ENCODE measurements at places on chromosomes 2 and 18.

DNA sequence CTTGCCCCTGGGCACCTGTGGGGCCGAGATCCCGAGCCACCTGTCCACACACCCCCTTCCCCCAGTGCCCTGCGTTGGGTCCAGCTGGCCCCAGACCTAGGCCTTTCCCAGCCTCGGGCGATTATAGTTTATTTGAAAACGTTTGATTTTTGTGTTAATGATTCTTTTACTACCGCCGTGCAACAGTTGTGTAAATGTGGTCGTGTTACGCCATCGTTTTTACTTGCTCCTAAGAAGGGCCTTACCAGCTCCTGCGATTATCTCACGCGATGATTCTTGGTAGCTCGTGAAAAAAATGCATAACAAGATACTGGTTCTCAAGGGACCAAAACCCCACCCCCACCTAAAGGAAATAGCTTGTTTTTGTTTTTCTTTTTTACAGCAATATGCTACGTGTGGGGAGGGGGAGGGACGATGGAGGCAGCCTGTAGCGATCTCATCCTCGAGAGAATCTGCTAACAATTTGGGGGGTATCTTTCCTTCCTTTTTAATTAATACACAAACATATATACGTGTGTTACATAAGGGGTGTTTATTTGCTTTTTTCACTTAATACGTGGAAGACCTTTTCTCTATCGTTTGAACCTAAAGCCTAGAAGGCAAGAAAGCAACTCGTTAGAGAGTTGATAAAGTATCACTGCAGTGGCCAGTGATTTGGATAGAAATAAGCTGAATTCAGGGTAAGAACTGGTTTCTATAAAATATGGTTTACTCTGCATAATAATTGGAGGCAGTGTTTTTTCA, 1.0 kb downstream of the ZDBF2 start:
- DNase-seq, result peak; percentile 47

DNA sequence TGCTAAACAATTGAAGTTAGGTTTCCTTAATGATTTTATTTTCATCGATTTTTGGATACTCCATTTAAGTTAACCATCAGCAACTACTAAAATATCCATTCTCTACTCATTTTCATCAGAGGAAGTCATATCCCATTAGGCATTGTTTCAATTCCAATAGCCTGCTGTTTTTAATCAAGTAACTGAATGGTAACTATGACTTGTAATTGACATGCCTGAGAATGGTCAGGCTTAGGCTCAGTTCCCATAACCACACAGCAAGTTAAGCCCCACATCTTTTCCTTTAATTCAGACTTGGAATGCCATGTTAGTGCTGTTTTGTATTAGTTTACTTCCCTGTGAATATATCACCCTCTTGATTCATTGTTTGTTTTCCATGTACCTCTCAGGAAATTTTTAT, 398.8 kb downstream of the ARHGAP15 start:
- peak; percentile 57 for DNase-seq

DNA sequence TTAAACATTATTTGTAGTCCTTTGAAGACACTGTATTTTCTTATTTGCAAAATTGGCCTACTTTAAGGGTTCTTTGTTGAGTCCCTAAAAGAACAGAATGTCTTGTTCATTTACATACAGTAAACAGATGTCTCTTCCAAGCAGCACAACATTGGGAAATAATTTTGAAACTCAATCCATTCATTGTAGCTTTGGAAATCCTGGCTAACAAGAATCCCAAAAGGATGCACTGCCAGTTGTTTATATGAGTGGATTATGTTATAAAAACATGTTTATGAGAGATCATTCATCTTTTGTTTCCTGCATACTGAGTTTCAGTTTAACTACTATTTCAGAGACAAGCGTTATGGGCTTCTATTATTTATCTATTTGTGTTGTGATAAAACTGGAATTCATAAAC, 499.3 kb downstream of the PID1 start:
- DNase-seq, result no peak

DNA sequence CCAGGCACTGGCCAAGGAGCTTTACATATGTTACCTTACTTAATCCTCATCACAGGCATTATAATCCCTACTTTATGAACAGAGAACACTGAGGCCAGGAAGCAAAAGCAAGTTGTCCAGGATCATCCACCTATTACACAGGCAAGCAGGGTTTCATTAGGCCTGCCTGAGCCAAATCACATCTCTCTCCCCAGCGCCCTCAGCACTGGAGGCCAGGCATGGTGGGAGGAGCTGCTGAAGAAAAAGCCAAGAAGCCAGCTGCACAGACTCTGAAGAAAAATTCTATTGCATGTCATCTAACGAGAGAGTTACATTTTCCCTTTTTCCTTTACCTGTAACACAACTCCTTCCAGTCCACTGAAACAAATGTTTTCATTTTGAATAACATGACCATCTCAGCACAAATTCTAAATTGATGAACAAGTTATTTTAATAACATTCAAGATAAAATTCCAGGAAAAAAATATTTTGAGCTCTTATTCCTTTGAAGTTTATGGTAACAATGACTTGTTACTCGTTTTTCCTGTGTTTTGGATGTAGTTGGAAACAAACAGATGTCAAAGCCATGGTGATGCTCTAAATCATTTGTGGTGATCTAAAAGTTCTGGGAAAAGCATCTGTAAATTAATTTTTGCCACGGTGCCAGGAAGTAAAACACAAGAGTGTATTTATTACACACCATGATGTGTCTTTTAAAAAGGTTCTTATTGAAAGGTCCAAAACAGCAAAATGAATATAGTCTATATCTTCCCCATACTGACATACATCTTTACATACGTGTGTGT, 139.0 kb upstream of the ITGB6 start:
- DNase-seq, result peak; percentile 35

DNA sequence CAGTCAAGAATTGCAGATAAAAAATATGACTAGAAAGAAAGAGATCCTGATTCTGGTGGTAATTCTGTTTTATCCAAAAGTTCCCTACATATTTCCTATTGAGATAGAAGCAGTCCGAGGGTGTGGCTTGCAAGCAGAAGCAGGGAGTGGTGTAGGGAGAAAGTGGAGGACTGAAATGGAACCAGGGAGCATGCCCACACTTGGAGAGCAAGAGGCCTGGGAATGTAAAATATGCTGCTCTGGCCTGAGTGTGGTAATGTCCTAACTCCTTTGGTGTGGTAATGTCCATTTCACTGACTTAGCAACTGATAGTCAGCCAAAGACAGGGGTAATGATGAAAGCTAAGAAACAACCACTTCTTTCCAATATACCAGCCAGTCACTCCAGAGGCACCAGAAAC, 30.1 kb upstream of the FMNL2 start:
- peak; percentile 59 for DNase-seq

DNA sequence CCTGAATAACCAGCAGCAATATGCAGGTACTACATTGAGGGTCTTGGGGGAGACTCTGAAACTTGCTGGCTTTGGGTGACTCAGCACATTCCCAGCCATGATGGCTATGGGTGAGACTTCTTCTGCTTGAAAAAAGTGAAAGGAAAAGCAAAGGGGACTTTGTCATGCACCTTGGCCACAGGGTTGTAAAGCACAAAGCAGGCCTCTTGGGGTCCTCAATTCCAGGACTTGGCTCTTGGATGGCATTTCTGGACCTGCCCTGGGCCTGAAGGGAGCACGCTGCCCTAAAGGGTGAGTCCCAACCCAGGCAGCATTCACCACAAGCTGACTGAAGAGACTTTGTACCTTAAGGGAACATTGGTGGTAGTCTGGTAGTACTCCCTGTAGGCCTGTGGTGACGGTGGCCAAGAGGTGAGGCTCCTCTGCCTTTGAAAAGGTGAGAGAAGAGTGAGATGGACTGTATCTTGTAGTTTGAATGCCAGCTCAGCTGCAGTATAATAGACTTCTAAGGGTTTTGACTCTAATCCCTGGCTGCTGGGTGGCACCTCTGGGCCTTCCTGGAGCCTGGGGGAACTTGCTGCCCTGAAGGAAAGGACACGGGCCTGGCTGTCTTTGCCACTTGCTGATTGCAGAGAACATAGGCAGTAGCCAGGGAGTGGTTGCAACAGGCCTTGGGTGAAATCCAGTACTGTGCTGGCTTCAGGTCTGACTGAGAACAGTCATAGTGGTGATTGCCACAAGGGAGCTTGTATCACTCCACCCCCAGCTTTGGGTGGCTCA, 36.5 kb upstream of the CYTIP start:
- DNase-seq, result peak; percentile 40

DNA sequence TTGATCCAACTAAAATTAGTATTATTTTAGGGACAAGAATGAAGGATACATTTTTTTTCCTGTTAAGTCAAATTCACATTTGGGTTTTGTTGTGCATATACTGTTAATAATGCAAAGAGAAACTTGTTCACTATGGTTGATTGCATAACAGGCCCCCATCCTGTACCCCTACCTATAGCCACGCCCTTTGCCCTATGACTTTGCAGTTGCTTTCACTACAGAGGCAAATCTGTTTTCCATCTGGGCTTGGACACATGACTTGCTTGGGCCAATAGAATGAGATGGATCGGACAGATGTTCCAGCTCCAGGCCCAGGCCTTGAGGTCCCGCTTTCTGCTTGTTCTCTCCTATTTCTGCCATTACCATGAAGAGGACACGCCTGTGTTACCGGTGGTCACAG, 278.5 kb upstream of the HNRNPA3 start:
- no peak for DNase-seq

DNA sequence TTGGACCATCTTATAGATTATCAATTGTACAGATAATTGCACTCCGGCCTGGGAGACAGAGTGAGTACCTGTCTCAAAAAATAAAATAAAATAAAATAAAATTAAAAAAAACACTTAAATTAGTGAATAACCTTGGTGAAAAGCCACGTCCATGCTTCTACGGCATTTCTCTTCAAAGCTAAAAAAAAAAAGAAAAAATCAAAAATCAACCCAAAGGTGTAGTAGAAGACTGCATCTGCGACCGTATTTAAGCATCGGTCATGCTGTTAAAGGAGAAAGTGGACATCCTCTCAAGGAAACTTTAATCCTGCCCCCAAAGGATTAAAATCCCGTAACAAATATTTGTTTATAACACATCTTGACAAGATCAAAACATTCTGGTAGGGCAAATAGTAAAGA, 350 bp upstream of the RNF138 start:
- no peak for DNase-seq

DNA sequence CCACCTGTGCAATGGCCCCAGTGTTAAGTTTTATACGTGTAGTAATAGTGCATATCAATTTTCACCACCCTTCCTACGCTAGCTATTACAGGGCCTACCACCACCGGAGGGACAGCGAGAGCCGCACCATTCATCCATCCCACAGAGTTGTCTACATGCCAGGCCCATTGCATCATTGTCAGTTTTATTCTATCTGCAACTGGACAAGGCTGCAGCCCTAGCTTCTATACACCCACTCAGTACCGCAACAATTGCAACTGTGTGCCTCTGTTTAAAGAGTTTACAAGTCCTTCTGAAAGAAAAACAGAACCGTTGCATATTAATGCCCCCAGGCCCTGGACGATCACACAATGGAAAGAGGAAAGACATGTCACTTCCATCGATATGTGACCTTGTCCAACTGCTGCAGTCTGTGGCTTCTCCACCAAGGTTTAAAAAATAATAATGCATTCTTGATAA, 58.6 kb downstream of the ZEB2 start:
- peak; percentile 82 for DNase-seq

DNA sequence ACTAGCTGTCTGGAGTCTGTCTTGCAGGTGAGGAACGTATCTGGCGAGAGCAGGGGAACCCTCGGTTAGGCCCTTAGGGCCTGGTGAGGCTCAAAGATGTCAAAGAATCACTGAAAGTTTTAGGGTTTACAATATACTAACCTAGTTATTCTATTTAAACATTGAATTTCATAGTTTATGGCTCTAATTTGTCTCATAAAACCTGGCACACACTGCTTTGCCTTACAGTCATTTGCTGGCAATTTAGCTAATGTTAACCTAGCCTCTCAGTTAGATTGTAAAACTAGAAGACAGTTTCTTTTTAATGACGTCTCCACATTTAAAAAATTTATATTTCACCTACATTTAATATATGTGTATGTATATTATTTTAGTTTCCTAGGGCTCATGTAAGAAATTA, 89.6 kb upstream of the DOCK10 start:
- no peak for DNase-seq

DNA sequence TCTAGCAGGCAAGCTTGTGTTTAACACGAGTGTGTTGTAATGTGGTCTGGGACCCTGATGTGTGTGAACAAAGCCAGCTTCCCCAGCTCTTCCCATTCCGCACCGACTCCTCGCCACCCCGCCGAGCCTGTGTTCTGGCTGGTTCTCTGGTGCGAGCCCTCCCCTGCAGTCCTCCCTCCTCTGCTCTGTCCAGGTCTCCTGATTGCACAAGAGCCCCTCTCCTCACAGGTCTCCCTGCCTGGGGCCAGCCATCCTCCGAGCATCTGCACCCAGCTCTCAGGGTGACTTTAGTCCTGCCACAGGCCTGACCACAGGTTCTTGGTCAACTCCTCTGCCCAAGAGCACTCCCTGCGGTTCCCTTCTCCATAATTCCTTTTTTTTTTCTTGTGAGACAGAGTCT, 13.2 kb downstream of the SLC66A3 start:
- DNase-seq, result no peak

DNA sequence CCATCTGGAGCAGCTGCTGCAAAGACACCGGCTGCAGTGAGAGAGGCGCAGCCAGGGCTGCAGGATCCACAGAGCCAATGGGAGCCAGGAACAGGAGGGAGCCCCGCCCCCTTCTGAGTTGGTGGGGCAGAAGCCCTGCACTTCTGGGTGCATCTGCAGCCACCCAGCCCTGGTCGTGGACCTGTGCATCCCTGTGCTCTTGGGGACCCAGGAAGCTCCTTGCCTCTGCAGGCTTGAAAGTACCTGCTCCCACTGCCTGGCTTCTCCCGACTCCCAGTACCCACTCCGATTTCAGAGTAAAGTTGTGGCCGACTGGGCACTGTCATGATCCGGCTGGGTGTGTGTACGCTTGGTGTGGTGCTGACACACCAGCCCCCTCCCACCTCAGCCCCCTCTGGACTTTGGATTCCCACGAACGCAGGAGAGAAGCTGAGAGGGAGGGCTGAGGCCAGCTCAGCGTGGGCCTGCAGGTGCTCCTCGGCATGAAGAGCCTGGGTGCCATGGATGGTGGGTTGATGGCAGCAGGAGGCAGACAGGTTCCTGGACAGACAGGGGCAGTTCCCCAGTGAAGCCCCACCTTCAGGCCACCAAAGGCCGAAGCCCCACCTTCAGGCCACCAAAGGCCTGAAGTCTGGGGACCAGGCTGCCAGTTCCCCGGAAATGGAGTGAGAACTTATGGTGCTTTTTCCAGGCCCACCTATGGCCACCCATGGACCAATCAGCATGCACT, 34.9 kb downstream of the LRRTM4 start:
- DNase-seq, result no peak

DNA sequence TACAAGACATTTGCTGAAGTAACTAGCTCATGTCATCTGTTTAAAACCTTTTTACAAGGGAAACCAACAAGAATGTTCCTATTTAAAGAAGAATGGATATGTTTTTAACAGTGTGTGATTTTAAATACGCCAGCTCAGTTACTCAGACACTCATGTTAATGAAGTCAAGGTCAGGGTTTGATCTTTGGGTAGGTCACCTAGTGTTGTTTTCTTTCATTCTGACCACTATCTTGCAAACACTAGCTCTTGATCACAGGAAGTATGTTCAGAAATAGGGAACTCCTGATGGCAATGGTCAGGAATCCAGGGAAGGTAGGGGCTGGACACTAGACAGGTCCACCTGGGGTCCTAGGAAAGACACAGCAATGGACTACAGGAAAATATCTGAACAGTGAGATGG, 116.7 kb downstream of the CPS1 start:
- no peak for DNase-seq

- no peak for DNase-seq
Observed at GRCh38 chr2:43631618-43632317, 5.3 kb upstream of the PLEKHH2 start.

Measured in astrocyte of the hippocampus (primary cell).